ENCODE measurements at places on chromosomes 5 and 9.

DNA sequence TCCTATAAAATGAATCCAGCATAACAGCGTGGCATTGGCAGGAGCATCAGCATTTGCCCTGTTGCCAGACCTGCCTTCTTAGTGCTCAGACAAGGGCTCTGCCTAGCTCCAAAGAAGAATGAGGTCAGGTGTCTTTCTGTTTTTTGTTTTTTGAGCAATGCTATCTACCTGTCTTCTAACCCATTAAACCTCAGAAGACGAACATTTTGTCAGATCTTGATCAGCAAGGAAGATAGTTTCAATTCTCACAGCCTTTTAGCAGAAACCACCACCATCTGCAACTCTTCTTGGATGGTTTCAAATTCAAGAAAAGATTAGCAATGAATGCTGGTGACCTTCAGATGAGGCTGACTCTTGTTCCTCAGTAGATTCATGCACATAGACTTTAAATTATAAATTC is 103.5 kb upstream of the IQGAP2 start:
- DNase-seq = no peak

DNA sequence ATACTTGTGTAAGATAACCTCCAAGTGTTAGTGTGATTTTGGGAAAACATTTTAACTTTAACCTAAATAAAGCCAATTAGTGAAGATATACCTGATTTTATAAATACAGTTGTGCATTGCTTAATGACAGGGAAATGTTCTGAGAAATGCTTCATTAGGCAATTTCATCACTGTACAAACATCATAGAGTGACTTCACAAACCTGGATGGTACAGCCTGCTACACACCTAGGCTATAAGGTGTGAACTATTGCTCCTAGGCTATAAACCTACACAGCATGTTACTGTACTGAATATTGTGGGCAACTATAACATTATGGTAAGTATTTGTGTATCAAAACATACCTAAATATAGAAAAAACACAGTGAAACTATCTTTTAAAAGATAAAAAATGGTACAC is 166.8 kb upstream of the TARS1 start:
- no peak for DNase-seq

GRCh38 chr5:82073179-82073578 is 101.4 kb downstream of the ATG10 start:
- DNase-seq = no peak

GRCh38 chr5:142432961-142433360 is 108.1 kb upstream of the SPRY4 start:
- DNase-seq = no peak

DNA sequence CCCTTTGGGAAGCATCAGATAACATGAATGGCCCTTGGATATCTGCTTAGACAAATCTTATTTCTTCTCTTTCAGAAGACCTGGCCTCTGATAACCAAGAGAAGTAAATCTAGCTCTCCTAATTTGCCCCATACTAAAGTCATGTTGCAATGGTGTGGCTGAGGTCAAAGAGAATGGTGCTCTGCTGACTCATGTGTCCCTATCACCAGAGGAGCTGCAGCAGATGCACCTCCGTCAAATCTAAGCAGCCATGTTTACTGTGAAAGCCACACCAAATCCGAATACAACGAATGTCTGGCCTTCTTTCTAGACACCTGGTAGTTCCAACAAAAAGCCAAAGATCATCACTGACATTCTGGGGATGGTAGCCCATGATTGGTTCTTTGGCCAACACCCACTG is 23.2 kb downstream of the RETREG1 start:
- no peak for DNase-seq

GRCh38 chr5:66757219-66757833 is 161.1 kb downstream of the MAST4 start:
- DNase-seq = no peak

DNA sequence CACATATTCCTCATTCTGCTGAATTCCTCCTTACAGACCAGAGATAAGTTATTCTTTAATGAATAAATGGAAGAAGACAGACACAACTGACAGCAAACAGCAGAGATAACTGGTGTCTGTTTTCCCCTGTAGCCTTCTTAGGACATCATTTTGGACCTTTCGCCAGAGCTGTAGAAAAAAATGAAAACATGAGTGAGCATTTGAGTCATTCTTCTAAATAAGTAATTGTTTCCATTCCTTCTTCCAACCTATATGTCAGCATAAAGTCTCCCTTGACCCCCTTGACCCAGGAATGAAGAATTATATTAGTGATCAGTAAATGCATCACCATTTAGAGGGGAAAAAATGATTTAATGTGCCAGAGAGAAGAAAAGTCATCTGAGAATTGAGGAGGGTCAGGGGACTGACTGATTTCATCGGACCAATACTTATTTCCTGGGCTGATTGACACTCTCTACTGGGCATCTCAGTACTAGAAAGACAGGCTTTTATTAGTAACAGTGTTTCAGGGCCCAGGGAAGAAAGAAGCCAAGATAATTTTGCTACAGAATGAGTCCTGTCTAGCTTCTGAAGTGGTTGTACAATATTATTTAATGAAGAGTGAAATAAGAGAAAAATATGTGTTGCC is 597.0 kb downstream of the PSAT1 start:
- DNase-seq = no peak

DNA sequence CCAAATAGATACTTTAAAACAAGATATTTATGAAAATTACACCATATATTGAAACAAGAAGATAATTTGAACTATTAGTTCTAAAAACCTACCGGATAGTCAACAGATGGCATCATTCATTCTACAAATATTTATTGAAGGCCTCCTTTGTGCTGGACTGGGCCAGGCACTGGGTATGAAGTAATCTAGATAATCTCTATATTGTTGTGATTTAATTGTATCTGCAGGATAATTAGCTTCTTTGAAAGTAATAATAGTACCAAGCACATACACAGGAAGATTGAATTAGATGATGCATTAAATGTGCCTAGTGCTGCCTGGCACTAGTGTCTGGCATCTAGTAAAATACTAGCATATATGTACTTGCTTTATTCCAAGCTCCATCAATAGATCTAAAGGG is 735.2 kb upstream of the DMAC1 start:
- no peak for DNase-seq

DNA sequence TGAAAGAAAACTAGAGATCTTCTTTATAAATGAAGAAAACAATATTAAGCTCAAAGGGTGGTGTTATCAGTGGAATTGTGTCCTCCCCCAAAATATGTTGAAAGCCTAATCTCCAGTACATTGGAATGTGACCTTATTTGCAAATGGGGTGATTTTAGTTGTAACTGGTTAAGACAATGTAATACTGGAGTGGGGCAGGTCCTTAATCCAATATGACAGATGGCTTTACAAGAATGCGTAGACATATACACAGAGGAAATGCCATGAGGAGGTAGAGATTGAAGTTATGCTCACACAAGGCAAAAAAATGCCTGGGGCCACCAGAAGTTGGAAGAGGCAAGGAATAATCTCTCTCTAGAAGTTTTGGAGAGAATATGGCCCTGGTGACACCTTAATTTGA is 13.7 kb upstream of the TRIM32 start:
- DNase-seq = no peak

GRCh38 chr5:21085791-21086190 is 1097.8 kb upstream of the CDH18 start:
- DNase-seq = no peak

- no peak for DNase-seq
These were observed 13.9 kb upstream of the CTNNAL1 start for GRCh38 chr9:109027176-109027575.
